ENCODE measurements at places on chromosomes 7 and 10. TPM values are rescaled to one million over a fixed set of nuclear protein-coding genes. Genes with fewer than 3 reads are reported as not detected.

Gene RBM17
- 88.5 TPM for total RNA-seq

Gene CALML5
- not detected for total RNA-seq

DNA sequence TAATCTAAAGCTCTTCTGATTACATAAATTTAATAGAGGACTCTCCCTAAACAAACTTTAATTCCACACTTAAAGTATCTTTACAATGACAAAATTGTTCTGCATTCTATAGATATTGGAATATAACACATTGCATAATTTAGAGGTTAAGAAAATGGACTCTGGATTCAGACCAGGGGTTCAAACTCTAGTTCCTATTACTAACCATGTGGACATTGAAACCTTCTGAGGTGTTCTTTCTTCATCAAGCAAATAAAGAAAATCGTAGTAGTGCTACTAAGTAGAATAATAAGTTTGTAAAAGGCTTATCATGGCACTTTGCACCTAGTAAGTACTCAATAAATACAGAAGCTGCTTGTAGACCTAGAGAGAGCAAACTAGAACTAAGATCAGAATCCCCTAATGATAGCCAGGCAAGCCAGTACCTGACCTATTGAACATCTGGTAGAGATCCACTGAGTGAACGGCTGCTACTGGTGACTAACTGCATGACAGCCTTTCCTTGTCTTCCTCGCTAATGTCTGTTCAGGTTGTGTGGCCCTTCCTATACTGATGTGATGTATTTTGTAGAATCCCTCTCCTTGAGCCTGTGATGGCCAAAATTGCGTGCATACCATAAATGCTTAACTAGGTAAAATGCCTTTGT, 430.3 kb downstream of the KCNMA1 start:
- no peaks in the 10 kb centered on the region for H3K36me3 ChIP-seq
- DNase-seq: no peak
- no peaks in the 10 kb centered on the region for H3K4me1 ChIP-seq

- H3K27ac ChIP-seq: no peak overlapping the region
- H3K27me3 ChIP-seq: no peaks in the 10 kb centered on the region
- peak; percentile 95 for DNase-seq
- H3K4me1 ChIP-seq: no peaks in the 10 kb centered on the region
- H3K4me3 ChIP-seq: no peak overlapping the region
- no peaks in the 10 kb centered on the region for H3K36me3 ChIP-seq
These were observed 9.8 kb downstream of the SAP25 start for GRCh38 chr7:100563809-100564400.

DNA sequence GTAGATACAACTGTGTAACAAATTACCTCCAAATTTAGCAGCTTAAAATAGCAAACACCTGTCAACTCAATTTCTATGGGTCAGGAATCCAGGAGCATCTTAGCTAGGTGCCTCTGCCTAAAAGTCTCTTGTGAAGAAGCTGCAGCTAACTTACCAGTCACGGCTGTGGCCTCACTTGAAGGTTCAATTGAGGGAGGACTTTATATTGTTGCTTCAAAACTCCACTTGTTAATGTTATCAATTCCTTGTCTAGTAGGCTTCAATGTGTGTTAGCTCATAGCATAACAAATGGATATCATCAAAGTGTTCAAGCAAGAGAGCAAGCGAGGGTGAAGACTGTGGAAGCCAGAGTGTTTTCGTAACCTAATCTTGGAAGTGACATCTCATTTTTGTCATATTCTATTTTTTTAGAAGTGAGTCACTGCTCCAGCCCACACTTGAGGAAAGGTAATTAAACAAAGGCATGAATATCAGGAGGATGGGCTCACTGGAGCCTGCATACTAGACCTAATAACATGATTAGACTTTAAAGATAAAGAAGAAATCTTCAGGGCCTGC, 172.9 kb downstream of the SPAG6 start:
- no peak overlapping the region for H3K4me3 ChIP-seq
- no peak overlapping the region for H3K27ac ChIP-seq
- H3K4me1 ChIP-seq: no peaks in the 10 kb centered on the region

DNA sequence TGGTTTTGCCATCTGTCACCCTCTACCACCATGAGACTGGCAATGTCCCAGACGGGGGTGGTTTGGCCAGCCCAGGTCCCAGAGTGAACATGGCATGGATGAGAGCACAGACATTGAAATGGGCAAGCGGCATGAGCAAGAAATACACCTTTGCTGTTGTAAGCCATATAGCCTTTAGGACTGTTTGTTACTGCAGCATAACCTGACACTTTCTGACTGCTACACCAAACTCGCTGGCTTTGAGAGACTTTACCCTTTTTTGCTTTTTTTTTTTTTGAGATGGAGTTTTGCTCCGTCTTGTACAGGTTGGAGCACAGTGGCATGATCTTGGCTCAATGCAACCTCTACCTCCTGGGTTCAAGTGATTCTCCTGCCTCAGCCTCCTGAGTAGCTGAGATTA, 5.2 kb upstream of the MUC3A start:
- no peaks in the 10 kb centered on the region for H3K36me3 ChIP-seq
- H3K27ac ChIP-seq: no peak overlapping the region
- H3K4me3 ChIP-seq: no peak overlapping the region
- H3K4me1 ChIP-seq: no peaks in the 10 kb centered on the region
- DNase-seq: no peak

- peak; percentile 61 for DNase-seq
- H3K4me1 ChIP-seq: no peaks in the 10 kb centered on the region
- H3K4me3 ChIP-seq: no peak overlapping the region
- H3K27ac ChIP-seq: no peak overlapping the region
- H3K27me3 ChIP-seq: no peaks in the 10 kb centered on the region
- no peaks in the 10 kb centered on the region for H3K36me3 ChIP-seq
These were observed 14.2 kb upstream of the SYPL1 start for GRCh38 chr7:106126170-106126938.

Data from Peyer's patch (tissue), 4 donors.